NCI-H1048 (cell line): ENCODE measurements at places on chromosomes 13 and 19.

GRCh38 chr13:30409886-30410704 is 12.2 kb upstream of the UBE2L5 start:
- no peak for DNase-seq

- no peak for DNase-seq
These were observed 311.3 kb downstream of the FGF14 start for GRCh38 chr13:102090532-102090931.

DNA sequence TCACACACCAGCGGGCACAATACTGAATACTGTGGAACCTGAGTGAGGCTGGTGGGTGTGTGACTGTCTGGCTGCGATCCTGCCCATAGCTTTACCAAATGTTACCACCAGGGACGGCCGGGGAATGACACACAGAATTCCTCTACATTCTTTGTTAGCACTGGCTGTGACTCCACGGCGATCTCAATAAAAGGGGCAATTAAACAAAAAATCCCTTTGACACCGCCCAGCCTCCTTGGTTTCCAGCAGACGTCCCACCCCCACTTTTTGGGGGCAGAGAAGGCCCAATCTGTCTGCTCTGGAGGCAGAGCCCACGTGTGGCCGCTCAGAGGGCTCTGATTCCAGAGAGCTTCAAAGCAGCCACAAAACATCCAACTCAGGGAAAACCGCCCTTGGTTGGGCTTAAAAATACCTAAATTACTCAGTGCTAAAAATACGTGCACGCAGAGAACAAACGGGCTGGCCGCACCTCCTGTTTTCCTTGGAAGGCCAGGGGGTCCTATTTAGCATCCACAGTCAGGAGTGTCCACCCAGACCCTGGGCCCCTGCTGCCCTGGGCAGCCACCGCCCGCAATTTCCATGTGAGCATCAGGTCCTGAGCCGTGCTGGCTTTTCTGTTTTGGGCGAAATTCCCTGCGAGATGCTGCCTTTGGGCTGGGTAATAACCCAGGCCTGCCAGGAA is 47.8 kb downstream of the GADD45B start:
- no peak for DNase-seq

- DNase-seq, result no peak
These were observed 7.0 kb upstream of the ZNF554 start for GRCh38 chr19:2812414-2813234.

DNA sequence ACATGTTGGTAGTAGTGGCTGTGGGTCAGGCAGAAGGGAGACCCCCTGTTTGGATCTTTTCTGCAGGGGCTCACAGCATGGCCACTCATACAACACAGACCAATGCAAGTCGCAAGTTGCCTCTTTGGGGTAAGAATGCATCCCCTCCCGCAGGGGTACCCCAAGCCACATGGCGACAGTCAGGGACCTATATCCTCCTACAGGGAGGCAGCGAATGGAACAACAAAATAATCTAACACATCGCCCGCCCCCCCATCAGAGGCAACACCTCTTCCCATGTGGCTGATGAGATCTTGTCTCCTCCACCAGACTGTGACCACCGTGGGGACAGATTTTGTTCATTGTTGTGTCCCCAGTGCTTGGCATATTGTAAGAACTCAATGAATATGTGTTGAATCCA is 40.7 kb upstream of the PNMA8B start:
- no peak for DNase-seq

- DNase-seq, result no peak
These were observed 73.9 kb downstream of the MZT1 start for GRCh38 chr13:72653506-72653905.
